ENCODE measurements at places on chromosomes 7 and 10.

GRCh38 chr10:34854147-34854601 lies 39.1 kb upstream of the PARD3 start:
- no peak for DNase-seq

GRCh38 chr7:73343671-73344380 lies 15.9 kb downstream of the FKBP6 start:
- no peak for DNase-seq

- DNase-seq, result no peak
Measured at GRCh38 chr7:36310897-36311296, 78.8 kb upstream of the ANLN start.

GRCh38 chr10:93280699-93281366 lies 201.3 kb downstream of the MYOF start:
- DNase-seq, result no peak

GRCh38 chr7:122054393-122054792 lies 89.7 kb downstream of the AASS start:
- DNase-seq, result no peak

GRCh38 chr7:81884817-81885216 lies 115.0 kb upstream of the HGF start:
- no peak for DNase-seq

DNA sequence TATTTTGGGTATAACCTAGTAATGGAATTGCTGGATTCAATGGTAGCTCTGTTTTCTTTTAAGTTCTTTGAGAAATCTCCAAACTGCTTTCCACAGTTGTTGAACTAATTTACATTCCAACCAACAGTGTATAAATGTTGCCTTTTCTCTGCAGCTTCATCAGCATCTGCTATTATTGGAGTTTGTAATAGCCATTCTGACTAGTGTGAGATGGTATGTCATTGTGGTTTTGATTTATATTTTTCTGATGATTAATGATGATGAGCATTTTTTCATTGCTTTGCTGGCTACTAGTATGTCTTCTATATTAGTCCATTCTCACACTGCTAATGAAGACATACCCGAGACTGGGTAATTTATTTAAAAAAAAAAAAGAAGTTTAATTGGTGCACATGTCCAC lies 248.6 kb upstream of the MAGI2 start:
- DNase-seq, result no peak

DNA sequence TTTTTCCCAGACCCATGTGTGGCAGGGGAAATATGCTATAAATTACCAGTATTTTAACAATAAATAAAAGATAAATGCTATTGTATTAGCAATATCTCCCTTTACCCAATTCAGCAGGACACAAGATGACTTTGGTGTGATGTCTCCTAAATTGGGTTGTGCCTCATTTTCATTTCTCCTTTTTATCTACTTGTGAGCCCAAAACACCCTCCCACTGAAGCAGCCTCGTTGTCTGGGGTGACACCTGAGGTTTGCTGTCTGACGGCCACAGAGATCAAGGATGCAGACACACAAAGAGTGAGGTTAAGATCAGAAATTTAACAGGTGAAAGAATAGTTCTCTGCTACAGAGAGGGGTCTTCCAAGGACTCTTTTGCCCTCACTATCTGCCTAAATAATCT lies 27.1 kb upstream of the CC2D2B start:
- no peak for DNase-seq

All from OCI-LY7 (cell line).